ENCODE measurements at places on chromosomes 1 and 21.

- DNase-seq = no peak
These were observed 33.7 kb upstream of the CACYBP start for GRCh38 chr1:174966008-174966572.

DNA sequence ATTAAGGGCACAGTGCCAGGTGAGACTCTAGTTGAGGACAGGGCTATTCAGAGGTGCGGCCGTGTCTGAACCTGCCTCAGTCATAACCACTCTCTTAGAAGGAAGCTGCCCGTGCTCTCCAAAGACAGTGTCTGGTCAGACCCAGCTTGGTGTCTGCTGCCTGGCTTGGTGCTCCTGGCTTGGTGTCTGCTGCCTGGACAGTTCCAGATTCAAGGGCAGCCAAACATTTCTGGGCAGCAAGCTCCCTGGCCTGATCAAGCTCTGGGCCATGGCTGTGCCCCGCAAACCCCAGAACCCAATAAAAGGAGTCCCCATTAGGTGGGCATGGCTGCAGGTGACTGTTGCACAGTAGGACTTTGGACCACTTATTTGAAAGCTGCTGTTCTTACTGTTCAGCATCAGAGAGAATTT lies 27.7 kb downstream of the NEK2 start:
- no peak for DNase-seq

- DNase-seq = no peak
These were observed 57.5 kb downstream of the MAP3K7CL start for GRCh38 chr21:29187944-29188343.

- DNase-seq = no peak
These were observed 150.5 kb upstream of the RUNX3 start for GRCh38 chr1:25080294-25081209.
